Stimulated activated CD8-positive, alpha-beta memory T cell treated with anti-CD3 and anti-CD28 coated beads, Interleukin-2, amount 100 ng/mL, for 1 hour (primary cell): ENCODE measurements at places on chromosomes 7 and 10.

DNA sequence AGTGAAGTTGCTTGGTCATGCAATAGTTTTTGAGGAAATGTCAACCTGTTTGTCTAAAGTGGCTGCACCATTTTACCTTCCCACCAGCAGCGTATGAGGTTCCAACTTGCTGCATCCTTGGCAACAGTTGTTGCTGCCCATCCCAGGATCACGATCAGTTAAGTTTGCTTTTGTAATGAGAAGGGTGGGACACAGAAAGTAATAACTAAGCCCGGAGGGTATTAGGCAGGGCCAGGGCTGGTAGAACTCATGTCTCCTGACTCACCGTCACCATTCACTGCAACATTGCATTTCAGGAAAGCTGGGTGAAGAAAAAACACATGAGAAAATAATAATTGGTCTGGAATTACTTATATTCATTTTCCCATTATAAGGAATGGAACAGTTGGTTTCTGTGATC, 25.4 kb downstream of the CELF2 start:
- no peak for DNase-seq

DNA sequence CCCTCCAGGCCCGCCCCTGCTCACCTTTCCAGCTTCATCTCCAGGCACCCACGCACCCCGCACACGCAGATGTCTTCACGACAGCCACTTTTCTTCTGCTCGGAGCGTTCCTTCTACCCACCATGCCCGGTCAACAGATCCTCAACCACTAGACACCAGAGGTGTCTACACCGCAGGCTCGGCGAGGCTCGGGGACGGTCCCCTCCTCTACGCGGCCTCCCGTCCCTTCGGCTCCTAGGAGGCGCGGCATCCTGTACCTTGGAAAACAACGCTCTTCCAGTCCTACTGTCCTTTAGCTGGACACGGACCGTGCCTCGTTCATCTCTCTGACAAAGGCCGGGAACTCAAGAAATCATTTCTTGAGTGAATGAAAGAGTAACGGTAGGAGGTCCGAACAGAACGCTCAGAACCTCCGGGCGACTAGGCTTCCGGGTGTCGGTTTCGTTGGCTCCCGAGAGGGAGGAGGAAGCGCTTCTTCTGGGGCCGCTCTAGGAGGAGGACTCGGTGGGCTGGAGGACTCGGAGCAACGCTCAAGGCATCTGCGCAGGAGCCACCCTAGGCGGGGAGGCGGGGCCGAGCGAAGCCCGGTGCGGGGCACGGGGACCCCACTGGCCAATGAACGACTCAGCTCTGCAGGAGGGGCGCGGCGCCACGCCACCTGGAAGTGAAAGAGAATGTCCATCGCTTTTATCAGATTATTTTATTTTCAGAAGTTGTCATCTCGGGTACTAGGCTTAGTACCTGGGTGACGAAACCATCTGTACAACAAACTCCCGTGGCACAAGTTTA, 7.2 kb upstream of the FIS1 start:
- DNase-seq, result peak; percentile 98

DNA sequence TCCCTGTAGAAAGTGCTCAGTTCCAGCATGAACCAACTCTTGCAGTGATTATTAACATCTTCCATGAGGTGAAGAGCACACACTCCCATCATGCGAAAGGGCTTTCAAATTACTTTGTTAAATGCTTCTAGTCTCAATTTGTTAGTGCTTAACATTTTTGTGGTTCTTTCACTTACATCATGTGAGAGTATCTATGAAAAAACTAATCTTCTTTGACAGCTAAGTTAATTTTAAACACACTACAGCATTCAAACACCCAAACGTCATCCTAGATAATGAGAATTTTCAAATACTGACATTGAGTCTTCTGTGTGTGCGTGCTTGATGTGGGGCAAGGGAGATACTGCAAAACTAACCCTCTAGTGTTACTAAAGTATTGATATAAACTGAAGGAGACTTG, 84.8 kb downstream of the ETV1 start:
- no peak for DNase-seq

- DNase-seq, result no peak
These were observed 352.6 kb upstream of the ZMIZ1 start for GRCh38 chr10:78716043-78716660.

GRCh38 chr7:20296444-20296843, 34.3 kb upstream of the ITGB8 start:
- no peak for DNase-seq

DNA sequence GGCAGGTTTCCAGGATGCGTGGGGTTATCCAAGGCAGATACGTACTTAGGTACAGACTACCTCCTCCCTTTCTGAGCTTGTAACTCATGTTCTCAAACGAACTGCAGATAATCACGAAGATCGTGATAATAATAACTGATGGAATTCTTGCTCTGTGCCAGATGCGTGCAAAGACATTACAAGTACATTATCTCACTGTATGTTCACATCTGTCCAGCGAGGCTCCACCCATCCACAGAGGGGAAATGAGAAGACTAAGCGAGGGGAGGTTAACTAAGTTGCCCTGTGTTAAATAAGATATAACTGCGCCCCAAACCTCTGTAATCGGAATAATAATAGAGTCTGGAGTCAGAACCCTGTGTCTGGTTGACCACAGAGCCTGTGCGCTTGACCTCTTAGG, 1.9 kb downstream of the GALNT17 start:
- DNase-seq, result no peak

- DNase-seq, result no peak
These were observed 8.2 kb downstream of the CLDN12 start for GRCh38 chr7:90411510-90411909.

DNA sequence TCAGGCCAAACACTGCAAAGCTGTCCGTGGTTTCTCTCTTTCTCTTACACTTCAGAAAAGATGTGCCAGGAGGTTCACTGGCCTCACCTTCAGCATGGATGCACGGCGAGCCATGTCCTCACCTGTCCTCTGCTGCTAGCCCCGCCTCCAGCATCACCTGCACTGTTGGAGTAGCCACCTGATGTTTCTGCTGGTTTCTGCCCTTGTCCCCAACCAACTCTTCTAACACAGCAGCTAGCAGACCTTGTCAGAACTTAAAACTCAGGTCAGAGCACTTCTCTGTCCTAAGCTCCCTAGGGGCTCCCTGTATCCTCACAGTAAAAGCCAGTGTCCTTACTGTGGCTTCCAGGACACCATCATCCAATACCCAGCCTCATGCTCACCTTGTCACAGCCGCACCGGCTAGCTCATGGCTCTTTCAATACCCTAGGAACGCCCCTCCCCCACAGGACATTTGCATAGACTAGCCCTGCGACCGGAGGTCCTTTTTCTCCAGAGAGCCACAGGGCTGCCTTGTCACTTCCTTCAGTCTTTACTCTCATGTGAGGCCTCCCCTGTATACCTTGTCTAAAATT, 15.2 kb downstream of the PALD1 start:
- no peak for DNase-seq

GRCh38 chr7:50210706-50211115, 93.8 kb upstream of the IKZF1 start:
- DNase-seq, result no peak

DNA sequence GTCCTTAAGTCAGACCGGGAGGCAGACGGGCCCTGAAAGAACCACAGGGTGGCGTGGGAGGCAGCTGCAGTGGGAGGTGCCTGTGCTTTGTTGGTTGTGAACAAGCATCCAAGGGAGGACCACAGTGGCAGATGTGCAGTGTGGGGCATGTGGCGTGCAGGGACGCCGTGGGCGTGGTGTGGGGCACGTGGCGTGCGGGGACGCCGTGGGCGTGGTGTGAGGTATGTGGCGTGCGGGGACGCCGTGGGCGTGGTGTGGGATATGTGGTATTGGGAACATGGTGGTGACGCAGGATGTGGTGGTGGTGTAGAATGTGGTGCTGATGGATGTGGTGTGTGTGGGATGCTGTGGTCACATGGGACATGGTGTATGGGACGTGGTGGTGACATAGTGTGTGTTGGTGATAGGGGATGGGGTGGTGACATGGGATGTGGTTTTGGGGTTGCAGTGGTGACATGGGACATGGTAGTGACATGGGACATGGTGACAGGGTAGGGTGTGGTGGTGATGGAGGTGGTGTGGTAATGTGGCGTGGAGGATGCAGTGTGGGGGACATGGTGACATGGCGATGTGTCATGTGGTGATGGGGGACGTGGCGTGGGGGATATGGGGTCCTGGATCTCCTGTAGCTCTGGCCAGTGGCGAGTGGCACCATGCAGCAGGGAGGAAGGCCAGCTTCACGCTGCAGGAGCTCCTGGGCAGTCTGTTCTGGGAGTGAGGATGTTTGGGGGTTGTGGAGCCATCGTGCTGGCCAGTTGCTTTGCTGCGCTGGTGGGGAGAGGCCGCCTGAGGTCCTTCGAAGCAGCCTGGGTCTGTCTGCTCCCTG, 78.8 kb downstream of the INPP5A start:
- peak; percentile 13 for DNase-seq

DNA sequence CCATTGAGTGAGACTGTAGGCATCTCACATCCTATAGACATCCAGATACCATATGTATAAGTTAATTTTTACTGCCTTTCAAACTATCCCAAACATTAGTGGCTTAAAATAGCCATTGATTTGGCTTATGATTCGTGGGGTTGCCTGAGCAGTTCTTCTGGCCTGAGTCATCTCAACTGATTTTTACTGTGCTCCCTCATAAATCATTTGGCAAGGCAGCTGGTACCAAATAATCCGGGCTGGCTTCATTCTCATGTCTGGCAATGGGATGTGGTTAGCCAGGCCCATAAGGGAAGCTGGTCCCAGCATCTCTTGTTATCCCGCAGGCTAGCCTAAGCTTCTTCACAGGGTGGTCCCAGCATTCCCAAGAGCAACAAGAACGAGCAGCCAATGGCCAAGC, 6.7 kb upstream of the LRGUK start:
- DNase-seq, result no peak

GRCh38 chr10:115659616-115660015, 566.5 kb downstream of the ATRNL1 start:
- DNase-seq, result no peak

DNA sequence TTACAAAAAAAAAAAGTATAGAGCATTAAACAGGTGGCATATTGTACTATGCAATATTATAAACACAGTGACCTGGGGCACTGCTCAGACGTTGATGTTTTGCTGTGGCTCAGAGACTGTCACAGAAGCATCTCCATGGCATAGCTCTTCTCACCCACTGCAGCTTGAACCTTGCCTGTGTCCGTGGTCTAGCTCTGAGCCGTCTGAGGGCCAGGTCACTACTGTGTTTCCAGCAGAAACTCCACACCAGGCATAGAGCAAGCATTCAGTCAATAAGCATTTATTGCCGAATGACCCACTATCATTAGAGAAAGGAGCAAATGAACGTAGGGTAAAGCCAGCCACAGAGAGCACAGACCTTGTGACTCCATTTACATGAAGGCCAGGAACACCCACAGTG, 443.2 kb upstream of the FOXK1 start:
- DNase-seq, result no peak

DNA sequence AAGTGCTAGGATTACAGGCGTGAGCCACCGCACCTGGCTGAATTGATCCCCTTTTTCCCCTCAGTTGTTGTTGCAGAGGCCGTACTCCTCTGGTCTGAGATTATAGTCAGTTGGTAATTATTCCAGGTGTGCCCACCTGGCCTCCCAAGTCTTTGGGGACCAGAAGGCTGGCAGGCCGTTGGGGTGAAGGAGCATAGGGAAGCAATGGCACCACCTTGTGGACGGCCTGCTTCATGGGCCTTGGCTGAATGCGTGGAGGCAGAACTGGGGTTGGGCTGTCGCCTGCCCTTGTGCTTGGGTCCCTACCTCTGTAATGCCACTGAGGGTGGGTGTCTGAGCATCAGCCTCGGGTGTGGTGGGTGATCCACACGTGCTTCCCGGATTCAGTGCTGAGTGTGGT, 125.7 kb downstream of the RGS10 start:
- DNase-seq, result peak; percentile 31

- no peak for DNase-seq
These were observed 2.4 kb downstream of the ADCK2 start for GRCh38 chr7:140674899-140675701.

- DNase-seq, result no peak
These were observed 370.1 kb downstream of the PRPF18 start for GRCh38 chr10:13956826-13957225.

- no peak for DNase-seq
These were observed 72.0 kb upstream of the FAM20C start for GRCh38 chr7:120164-120991.

DNA sequence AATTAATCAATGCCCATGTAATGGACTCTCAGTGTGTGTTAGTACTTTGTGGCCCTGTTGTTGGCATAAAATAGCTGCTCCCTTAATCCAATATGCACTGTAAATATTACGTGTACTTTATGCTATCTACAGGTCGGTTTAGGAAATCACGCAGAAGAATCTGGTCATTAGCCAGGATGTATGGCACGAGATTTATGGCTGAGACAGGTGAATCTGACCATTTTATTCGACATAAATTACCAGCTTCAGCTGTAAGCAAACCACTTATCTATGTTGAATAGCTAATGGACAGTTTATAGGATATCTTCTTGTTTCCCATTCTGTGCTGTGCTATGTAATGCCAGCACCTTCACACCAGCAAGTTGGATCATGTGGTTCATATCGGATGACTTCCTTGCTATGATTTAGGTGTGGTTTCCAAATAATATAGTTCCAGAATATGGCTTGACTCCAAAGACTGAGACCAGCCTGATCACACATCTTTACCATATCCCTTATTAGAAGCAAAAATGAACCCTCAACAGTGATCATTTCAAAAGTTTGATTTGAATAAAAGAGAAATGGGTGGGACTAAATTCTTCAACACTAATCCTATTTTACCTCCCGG, 301.4 kb downstream of the AHR start:
- DNase-seq, result no peak

DNA sequence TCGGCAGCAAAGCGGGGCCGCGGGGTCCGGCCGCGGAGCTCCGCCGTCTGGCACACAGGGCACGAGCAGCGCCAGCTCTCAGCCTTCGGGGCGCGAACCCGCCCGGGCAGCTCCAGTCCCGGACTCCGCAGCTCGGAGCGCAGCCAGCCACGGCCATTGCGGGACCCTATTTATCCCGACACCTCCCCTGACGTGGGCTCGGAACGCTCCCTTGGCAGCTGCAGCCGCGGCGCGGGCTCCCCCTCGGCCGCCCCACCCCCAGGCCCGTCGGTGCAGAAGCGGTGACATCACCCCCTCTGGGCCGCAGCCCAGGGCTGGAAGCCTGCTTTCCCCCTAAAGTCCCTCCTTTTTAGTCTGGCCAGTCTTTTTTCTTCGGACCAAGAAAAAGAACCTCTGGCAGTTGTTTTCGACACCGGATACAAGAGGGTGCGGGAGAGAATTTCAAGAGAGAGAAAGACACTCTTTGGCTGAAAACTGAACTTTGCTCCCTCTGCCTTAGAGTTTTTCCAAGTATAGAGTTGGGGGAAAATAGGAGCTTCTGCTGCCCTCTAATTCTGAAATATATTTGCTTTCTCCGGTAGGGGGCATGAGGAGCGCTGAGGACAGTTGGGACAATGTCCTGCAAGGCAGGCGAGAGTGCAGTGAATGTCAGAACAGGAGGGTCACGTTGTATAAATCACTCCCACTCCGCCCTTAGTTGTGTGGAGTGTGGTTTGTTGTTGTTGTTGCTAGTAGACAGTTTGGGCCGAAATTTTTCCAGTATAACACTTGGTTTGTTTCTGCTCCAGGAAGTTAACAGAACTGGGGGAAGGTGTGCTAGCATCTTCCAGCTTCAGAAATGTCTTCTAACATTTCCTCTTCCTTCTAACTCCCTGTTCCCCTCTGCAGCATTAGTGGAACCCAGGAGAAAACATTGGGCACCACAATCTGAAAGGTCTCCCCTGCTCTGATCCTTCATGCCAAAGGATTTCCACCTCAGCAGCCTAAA, at the start of gene SFRP4:
SFRP4 (minus strand) TSS at position 145 of the 988 bp plus-strand sequence. CDS start 280 bp downstream, outside the sequence.
- no peak for DNase-seq
